Neural progenitor cell (in vitro differentiated cells): ENCODE measurements at places on chromosomes 13 and 19.

GRCh38 chr13:108070925-108071324, 144.4 kb downstream of the LIG4 start:
- H3K27ac ChIP-seq: no peak overlapping the region
- peak; percentile 30 for DNase-seq
- H3K4me1 ChIP-seq: peaks cover 9% of the 10 kb centered on the region
- no peaks in the 10 kb centered on the region for H3K36me3 ChIP-seq
- no peaks in the 10 kb centered on the region for H3K27me3 ChIP-seq
- H3K4me3 ChIP-seq: no peak overlapping the region

- H3K27me3 ChIP-seq: no peaks in the 10 kb centered on the region
- no peaks in the 10 kb centered on the region for H3K4me1 ChIP-seq
- no peak overlapping the region for H3K4me3 ChIP-seq
- H3K36me3 ChIP-seq: no peaks in the 10 kb centered on the region
Measured at GRCh38 chr19:16677055-16677454, 16.1 kb downstream of the TMEM38A start.

GRCh38 chr13:89267734-89268133, 1596.6 kb downstream of the SLITRK5 start:
- H3K4me3 ChIP-seq: no peak overlapping the region
- H3K36me3 ChIP-seq: no peaks in the 10 kb centered on the region
- no peak for DNase-seq

DNA sequence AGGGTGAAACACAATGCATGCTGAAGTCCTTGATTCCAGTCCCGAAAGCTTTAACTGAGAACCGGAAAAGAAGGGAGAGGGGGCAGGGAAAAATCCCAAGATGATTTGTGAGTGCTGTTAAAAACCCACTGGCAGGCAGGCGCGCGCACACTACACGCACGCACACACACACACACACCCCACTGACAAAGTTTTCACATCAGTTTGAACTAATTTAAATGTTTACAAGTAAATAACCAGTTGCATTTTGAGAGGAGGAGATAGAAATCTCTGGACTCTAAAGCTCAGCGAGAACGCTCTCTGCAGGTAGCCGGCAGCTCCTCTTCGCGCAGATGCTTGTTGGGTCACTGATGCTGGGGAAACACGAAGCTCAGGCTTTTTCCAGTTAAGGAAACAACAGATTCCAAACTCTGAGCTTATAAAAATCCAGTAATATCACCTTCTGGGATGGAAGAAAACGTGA, 818 bp upstream of the SLITRK1 start:
- no peaks in the 10 kb centered on the region for H3K36me3 ChIP-seq
- H3K27me3 ChIP-seq: peaks cover 50% of the 10 kb centered on the region
- DNase-seq: peak; percentile 58
- H3K4me1 ChIP-seq: peaks cover 37% of the 10 kb centered on the region
- peak overlapping the region; percentile 65 for H3K4me3 ChIP-seq
- H3K27ac ChIP-seq: no peak overlapping the region

GRCh38 chr13:24460256-24460655, 52.3 kb downstream of the PARP4 start:
- no peak overlapping the region for H3K4me3 ChIP-seq
- H3K36me3 ChIP-seq: peaks cover 15% of the 10 kb centered on the region
- no peaks in the 10 kb centered on the region for H3K27me3 ChIP-seq
- no peaks in the 10 kb centered on the region for H3K4me1 ChIP-seq

GRCh38 chr13:91318886-91319285, 28.6 kb upstream of the MIR17HG start:
- no peak for DNase-seq
- H3K27ac ChIP-seq: no peak overlapping the region
- no peaks in the 10 kb centered on the region for H3K36me3 ChIP-seq
